A549 treated with CORT108297 at 1 μM for 4 hours (cell line): ENCODE measurements at places on chromosomes 16 and 17. TPM values are rescaled to one million over a fixed set of nuclear protein-coding genes. Genes with fewer than 3 reads are reported as not detected.

Gene TEDC2
- total RNA-seq = 19.1 to 26.3 TPM (median 22.0 TPM) in 5 replicates

Gene CHMP6
- 31.3 to 38.0 TPM (median 34.9 TPM) in 5 replicates for total RNA-seq

Gene PYY
- 0.13 TPM in 1 of 5 replicates, not detected in the others for total RNA-seq

Gene PRAC2
- total RNA-seq = not detected in 5 replicates

Gene EPOP
- total RNA-seq = 10.2 to 14.0 TPM (median 13.5 TPM) in 5 replicates

Gene SLFN14
- total RNA-seq = not detected in 5 replicates

Gene COX10
- total RNA-seq = 17.5 to 23.2 TPM (median 18.5 TPM) in 5 replicates

Gene MVP
- 111 to 140 TPM (median 130 TPM) in 5 replicates for total RNA-seq

Gene CTRB2
- 0.12 TPM in 1 of 5 replicates, not detected in the others for total RNA-seq

Gene ST3GAL2
- 18.8 to 25.0 TPM (median 24.7 TPM) in 5 replicates for total RNA-seq

Gene BCO1
- total RNA-seq = 0.94 to 1.1 TPM (median 1.0 TPM) in 5 replicates

Gene HAP1
- total RNA-seq = 0.88 to 2.0 TPM (median 1.7 TPM) in 5 replicates

Gene ZG16
- total RNA-seq = not detected in 5 replicates

Gene SULT1A4
- total RNA-seq = 28.3 to 39.9 TPM (median 33.3 TPM) in 5 replicates

Gene CCT6B
- 0.77 to 1.5 TPM (median 1.3 TPM) in 5 replicates for total RNA-seq

Gene ABCA10
- total RNA-seq = 0.07 to 0.15 TPM (median 0.08 TPM) in 5 replicates

Gene KIF19
- total RNA-seq = 0.03 TPM in 1 of 5 replicates, not detected in the others
